ENCODE measurements at places on chromosomes 7 and 10. TPM values are rescaled to one million over a fixed set of nuclear protein-coding genes. Genes with fewer than 3 reads are reported as not detected.
A peak's percentile ranks its signal among the peaks of the same experiment; 100 is the strongest.

DNA sequence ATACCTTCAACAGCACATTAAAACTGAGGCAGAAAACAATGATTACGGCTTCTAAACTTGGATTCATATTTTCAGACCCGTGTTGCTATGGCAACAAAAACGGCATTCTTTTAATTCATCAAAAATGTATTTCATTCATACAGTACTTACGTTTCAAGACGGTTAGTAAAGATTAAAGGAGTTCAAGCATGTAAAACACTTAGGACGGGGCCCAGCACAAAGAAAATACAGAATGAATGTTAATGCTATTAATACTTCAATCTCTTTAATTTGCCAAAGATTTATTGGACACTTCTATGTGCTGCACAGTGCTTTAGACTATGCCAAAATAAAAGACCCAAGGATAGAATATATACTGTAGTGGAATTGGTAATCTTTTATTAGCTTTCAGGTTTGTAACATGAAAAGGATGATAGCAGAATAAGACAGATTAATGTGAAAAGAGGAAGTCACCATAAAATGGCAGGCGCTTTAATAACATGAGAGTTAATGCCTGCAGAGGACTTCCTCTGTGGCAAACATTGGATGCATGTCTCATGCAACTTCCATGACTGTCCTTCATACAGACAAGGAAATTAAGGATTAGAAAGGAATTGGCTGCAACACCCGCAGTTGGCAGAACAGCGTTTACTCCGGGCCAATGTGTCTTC is 201.6 kb upstream of the KLF6 start:
- no peak for DNase-seq

DNA sequence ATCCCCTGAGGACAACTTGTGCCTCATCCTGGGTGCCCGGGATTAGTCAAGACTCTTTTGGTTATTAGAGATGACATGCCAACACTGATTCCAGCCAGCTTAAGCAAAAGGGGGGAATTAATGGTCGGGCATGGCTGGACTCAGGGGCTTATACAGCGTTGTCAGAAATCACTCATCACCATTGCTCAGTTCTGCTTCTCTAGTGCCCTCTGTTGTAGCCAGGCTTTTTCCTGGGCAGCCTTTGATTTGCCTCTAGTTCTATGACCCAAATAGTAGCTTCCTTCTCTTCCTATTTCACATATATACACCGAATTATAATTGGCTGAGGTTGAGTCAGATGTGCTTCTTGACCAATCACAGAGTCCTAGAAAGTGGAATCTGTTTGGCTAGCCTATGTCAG is 192.0 kb upstream of the HABP2 start:
- DNase-seq, result no peak

DNA sequence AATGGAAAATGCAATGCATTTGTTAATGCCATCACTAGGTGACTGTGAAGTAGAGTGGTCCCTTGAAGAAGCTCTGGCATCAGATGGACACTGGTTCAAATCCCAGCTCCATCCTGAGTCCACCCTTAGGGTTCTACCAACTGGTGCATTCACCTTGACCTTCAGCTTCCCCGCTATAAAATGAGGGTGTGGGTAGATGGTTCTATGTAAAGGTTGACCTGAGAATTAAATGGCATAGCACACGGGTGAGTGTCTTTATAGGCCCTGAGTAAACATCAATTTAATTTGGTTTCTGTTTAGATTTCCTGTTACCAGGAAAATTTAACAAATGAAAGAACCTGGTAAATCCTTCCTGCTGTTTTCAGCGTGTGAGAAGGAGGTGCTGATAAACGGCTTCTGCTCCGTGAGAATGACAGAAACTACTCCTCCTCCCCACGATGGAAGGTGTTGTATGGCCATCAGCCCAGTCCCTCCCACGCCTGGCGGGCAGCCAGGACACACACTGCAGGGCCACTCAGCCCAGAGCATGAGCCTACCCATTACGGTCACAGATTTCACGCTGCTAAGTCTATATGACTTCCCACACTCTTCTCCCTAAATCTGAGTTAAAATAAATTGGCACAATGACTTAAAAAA is 210.1 kb downstream of the TNS3 start:
- no peak for DNase-seq

DNA sequence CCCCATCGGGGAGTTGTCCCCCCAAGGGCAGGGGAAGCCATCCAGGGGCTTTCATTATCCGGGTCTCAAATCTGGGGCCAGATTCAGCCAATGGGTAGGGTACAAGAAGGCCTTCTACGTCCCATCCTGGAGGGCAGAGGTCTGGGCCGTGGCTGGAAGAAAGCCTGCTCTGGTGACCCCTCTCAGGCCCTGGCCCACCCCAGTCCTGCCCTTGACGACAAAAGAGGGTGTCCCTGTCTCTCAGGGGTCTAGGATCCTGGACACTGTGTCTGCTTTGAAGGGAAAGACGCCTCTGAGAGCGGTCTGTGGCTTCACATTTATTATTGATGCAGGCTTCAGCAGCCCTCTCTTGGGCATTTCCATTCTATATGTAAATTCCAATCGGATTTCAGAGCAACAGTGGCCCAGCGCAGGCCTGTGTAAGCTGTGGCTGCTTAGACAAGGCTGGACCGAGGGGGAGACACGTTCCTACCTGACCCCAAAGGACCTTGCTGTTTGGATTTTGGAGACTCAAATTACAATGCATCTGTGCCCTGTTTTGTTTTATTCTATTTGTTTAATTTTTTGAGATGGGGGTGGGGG is 83.2 kb upstream of the BAIAP2L1 start:
- DNase-seq, result no peak

DNA sequence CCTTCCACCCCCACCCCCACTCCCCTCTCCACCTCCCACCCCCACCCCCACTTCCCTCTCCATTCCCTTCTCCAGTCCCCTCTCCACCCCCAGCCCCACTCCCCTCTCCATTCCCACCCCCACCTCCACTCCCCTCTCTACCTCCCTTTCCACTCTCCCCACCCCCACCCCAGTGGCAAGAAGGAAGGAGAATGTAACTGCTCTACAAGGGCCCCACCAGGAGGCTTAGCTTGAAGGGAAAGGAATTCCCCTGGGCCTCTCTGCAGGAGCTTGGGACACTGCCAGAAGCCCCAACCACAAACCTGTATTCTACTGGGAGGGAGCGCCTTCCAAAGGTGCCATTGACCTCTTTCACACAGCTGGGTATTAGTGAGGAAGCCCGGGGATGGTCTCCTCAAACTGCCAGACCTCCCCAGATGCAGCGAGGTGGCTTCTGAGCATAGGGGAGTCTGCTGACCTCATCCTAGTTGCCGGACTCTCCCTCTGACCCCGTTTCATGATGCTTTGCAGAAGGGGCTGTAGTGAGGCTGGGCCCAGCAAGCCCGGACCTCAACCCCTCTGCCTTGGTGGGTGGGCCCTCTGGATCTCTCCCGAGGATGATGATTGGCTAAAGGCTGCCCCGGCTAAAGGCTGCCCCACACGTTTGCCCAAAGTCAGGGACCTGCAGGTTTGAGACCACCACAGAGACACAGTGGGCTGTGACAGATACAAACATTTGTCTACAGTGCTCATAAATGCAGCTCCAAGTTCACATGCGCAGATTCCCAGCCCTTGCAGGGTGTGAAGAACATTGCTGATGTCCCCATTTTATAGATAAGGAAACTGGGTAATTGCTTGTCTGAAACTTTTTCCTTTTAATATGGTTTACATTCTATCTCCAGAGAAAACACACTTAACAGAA is 2.9 kb downstream of the DEPP1 start:
- DNase-seq, result peak; percentile 65

- no peak for DNase-seq
Observed at GRCh38 chr10:26467639-26468038, 29.5 kb downstream of the APBB1IP start.

GRCh38 chr10:114905450-114905849 is 32.5 kb upstream of the TRUB1 start:
- peak; percentile 68 for DNase-seq

- peak; percentile 72 for DNase-seq
Observed at GRCh38 chr10:127922675-127923366, 15.9 kb downstream of the PTPRE start.

GRCh38 chr10:70916241-70916640 is 27.9 kb upstream of the PCBD1 start:
- no peak for DNase-seq

DNA sequence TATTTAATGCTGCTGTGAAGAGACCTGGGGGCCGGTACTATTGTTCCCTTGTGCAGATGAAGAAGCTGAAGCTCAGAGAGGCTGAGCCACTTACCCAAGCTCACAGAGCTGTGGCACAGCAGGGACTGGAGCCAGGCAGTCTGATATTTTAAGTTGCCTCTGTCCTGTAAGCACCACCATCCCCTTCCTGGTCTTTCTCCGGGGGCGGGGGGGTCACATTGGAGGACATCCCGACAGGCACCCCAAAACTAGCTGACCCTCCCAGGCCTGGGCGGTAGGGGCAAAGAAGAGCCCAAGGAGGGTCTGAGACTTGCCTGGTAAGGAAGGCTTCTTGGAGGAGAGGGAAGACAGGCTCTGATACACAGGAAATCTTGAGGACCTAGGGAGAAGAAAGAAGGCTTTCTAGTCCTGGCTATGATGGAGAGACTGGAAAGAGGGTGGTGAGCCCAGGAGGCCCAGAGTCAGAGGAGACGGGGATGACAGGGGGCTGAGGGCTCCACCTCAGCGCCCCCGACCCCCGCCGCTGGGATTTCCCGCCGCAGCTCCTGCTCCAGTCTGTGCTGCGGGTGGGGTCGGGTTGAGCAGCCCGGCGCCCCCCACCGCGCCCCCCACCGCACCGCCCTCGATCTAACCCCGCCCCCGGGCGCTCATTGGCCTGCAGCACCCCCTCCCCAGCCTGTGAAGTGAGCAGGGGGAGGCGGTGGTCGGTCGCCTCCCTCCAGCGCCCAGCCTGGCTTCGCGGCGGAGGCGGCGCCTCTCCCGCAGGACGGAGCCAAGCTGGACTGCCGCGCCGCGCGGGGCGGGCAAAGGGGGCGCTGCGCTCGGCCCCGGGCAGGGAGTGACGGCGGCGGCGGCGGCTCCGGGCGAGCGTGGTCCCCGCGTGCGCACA is at the start of gene ADCYAP1R1:
Gene ADCYAP1R1, plus strand, starts transcription at position 711 of the 889 bp plus-strand sequence. CDS start 10,957 bp downstream, outside the sequence.
- no peak for DNase-seq

- DNase-seq, result no peak
Observed at GRCh38 chr10:73645251-73645650, 4.0 kb upstream of the MYOZ1 start.

DNA sequence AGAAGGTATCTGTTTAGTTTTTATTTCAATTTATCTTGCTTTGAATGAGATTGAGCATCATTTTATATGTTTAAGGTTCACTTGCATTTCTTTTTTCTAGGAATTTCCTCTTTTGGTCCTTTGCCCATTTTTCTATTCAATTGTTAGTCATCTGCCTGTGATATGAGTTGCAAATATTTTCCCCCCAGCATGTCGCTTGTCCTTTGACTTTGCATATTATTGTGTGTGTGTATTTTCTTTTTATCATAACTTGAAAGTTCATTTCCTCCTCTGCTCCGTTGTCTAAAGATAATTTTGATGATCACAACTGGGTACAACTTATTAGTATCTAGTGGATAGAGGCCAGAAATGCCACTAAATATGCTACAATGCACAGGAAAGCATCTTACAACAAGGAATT is 132.7 kb upstream of the MDFIC start:
- no peak for DNase-seq

- no peak for DNase-seq
Observed at GRCh38 chr10:132714096-132714985, 71.6 kb downstream of the NKX6-2 start.

- DNase-seq, result peak; percentile 2
Observed at GRCh38 chr10:21458126-21458871, 67.2 kb downstream of the SKIDA1 start.

GRCh38 chr7:55242613-55243012 is 122.5 kb upstream of the LANCL2 start:
- peak; percentile 26 for DNase-seq

DNA sequence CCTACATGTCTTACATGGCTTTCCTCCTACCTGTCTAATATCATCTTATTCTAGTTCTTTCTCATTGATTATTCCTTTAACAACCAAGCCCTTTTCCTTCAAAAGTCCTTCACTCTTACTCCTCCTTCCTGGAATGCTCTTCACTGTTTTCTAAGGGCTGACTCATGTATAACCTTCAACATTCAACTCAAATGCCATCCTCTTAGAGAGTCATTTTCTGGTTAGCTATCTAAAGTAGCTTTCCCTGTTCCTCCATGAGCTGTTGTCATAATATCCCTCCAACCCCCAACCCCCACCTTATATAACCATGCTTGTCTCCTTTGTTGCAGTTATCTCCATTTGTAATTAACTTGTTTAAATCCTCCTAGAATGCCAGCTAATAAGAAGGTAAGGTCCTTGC is 286.8 kb downstream of the ADK start:
- no peak for DNase-seq

- no peak for DNase-seq
Observed at GRCh38 chr10:13272164-13272571, 27.7 kb downstream of the PHYH start.

- DNase-seq, result no peak
Observed at GRCh38 chr7:28605427-28606085, 193.2 kb downstream of the CREB5 start.

GRCh38 chr7:115230882-115231571 is 309.1 kb downstream of the MDFIC start:
- DNase-seq, result peak; percentile 99

DNA sequence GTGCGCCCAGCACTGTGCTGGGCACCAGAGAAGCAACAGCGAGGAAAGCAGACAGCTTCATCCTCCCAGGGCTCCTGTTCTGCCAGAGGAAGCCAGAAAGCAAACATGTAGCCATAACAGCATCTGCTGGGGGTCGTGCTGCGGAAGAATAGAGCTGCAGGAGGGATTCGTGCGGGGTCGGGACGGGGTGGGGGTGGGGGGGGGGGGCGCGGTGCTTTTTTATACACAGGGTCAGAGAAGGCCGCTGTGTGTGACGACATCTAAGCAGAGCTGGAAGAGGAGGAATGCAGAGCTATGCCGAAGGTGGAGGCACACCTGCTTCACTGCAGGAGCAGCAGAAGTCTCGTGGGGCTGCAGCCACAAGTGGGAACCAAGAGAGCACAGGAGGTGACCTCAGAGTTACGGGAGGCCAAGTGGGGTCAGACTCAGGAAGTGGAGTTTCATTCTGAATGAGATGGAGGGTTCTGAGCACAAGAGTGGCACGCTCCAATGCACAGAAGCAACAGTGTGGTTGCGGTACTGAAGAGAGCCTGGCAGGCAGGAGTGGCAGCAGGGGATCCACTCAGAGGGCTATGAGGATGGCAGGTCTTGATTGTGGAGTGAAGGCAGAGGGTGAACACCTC is 11.1 kb downstream of the PKD1L1 start:
- DNase-seq, result no peak

GRCh38 chr7:134362587-134363483 is 46.1 kb upstream of the SLC35B4 start:
- no peak for DNase-seq

GJD4 gene
- not detected for total RNA-seq

PTEN gene
- 51.3 TPM for total RNA-seq

STEAP1B gene
- 15.4 TPM for total RNA-seq

HIP1 gene
- 15.8 TPM for total RNA-seq

KCNMA1 gene
- 3.9 TPM for total RNA-seq

SEMA3C gene
- 99.5 TPM for total RNA-seq

KNDC1 gene
- 0.03 TPM for total RNA-seq

FIGNL1 gene
- total RNA-seq, result 33.5 TPM

ZNF488 gene
- total RNA-seq, result 1.6 TPM

NUTM2A gene
- total RNA-seq, result 1.3 TPM

Data from foreskin keratinocyte (primary cell).